Right kidney (tissue), 9 donors: ENCODE measurements at places on chromosomes 6 and 20.

- DNase-seq: no peak
Observed at GRCh38 chr20:44526129-44526528, 4.3 kb upstream of the SERINC3 start.

GRCh38 chr20:59350330-59351156, 50.1 kb downstream of the EDN3 start:
- DNase-seq: no peak

- DNase-seq: no peak
Observed at GRCh38 chr6:27208042-27208441, 39.5 kb upstream of the PRSS16 start.

DNA sequence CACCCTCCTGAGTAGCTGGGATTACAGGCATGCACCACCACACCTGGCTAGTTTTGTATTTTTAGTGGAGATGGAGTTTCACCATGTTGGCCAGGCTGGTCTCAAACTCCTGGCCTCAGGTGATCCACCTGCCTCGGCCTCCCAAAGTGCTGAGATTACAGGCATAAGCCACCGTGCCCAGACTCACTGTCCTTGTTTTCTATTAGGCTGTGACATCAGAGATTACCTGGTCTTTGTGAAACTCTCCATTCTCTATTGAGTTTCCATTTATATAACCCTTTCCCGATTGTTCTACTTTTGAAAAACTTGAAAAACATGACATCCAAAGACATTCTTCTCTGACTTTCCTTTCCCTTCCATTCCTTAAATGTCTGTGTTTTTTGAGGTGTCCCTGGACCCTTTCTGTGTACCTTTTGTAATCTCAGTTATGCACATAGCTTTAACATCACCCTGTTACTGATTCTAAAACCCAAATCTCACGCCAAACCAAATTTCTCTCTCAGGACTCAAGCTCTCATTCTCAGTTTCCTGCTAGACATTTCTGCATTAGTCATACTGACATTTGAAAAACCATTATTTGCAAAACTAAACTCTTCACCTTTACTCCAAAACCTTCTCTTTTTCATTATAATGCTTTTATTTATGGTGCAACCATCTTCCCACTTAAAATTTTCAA, 137.0 kb downstream of the KHDC1L start:
- DNase-seq: no peak

DNA sequence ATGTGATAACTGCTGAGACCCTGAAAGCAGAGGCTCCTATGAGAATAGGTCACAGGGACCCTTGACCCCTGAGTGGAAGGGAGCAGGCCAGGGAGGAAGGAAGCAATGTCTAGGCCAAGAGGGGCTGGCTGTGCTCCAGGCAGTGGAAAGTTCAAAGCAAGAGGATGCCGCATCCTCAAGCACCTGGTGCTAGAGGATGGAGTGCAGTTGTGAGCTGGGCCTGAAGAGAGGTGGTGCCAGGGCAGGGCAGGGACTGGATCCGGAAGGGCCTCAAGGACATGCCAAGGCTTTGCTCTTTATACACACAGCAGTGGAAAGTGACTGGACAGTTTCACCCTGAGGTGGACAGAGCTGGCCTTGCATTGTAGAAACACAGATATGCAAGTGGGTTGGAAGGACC, 97.0 kb downstream of the SLC22A3 start:
- no peak for DNase-seq

DNA sequence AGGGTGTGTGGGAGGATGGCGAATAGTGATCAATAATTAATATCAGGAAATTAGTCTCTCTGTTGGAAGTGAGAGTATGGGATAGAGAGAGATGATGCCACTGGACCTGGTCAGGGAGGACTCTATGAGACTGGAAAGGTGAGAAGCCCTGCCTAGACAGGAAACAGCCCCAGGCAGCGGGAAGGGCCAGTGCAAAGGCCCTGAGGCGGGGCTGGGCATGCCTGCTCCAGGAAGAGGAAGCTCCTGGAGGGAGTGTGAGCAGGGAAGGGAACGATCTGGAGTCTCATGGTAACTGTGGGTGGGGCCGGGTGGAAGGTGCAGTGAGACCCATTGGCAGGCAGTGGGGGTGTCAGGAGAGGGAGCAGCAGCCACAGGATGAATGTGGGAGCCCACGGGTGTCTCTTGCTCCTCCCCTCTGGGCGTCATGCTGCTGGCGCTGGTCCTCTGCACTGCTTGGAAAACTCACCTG, 1.8 kb upstream of the CST3 start:
- no peak for DNase-seq

DNA sequence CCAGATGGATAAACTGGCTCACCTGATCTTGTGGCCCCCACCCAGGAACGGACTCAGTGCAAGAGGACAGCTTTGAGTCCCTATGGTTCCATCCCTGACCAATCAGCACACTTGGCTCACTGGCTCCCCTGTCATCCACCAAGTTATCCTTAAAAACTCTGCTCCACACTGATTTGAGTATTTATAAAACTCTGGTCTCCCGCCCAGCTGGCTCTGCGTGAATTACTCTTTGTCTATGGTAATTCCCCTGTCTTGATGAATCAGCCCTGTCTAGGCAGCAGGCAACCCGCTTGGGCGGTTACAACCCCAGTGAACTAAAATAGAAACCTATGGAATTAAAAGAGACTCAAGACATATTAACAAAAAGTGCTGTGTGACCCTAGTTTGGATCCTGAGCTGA, 38.1 kb upstream of the CD83 start:
- DNase-seq: no peak

DNA sequence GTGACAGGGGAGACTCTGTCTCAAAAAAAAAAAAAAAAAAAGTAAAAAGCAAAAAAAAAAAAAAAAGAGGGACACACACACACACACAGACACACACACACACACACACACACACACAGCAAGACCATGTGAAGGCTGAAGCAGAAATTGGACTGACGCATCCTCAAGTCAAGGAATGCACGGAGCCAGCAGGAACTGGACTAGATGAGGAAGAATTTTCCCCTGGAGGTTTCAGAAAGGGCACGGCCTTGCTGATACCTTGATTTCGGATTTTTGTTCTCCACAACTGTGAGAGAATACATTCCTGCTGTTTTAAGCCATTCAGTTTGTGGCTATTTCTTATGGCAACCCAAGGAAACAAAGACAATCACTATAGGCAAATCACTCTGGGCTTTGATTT, 176.9 kb upstream of the SALL4 start:
- DNase-seq: no peak

DNA sequence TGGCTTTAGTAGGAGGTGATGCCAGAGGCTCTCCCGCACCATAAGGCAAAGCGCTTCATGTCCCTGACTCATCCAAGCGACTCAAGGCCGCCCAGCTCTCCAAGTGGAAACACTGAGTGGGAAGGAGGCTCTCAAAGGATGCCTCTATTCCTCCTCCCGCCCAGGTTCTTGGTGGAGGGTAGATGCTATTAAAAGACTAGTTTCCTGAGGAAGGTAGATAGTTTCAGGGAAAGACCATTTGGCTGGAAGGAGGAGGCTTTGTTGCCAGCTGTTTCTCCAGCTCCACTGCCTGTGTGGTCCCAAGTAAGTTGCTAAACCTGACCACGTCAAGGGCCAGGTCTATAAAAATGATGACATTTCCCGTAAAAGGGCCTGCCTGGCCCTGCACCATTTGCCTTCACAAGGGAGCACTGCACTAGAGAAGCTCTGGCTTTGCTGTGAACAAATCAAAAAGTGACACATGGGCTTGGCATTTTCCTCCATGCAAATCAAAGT, 48.2 kb downstream of the GMDS start:
- DNase-seq: no peak

DNA sequence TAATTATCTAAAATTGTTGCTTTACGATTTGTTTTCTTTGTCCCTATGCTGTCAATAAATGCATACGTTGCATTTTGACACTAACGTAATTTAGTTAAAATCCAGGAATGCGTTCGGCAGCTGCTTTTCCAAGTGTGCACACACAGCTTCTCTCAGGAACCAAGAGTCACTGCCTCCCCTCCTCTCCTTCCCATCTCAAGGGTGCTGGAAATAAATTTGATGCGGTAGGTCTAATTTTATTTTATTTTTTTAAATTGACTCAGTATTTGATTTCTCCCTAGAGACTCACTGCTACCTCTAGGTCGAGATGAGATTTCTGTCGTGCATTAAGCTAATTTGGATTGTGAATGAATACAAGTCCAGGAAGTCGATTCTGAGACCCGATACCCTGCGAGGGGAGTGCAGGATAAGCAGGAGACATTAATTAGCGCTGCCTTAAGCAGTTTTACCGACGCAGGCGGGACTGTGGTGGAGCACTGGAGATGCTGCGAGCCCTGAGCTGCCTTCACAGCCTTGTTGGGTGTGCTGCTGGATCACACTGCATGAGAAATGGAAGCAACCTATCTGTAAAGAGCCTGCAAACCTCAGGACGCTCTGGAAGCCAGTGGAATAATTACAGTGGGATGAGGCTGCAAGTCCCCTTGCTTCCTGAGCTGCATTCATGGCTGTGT, 381.2 kb downstream of the C6orf118 start:
- DNase-seq: peak; percentile 48

GRCh38 chr6:15147827-15148226, 98.0 kb upstream of the JARID2 start:
- no peak for DNase-seq

- no peak for DNase-seq
Observed at GRCh38 chr6:134814076-134814695, 135.7 kb downstream of the ALDH8A1 start.

DNA sequence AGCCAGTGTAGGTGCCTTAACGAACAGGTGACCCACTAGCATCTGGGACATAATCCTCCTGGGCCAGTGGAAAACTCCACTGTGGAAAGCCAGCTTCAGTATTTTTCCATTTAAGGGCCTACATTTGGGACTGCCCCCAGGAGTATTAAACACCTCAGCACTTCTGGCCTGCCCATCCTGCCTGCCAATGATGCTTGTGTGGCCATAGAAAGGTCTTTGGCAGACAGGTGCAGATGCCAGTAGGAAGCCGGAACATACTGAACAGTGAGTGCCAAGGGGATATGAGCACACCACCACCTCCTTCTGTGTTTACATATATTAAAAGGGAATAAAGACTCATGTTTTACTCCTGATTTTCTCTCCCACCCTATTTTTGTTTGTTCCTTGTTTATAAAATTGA, 19.9 kb downstream of the MCM8 start:
- DNase-seq: no peak

DNA sequence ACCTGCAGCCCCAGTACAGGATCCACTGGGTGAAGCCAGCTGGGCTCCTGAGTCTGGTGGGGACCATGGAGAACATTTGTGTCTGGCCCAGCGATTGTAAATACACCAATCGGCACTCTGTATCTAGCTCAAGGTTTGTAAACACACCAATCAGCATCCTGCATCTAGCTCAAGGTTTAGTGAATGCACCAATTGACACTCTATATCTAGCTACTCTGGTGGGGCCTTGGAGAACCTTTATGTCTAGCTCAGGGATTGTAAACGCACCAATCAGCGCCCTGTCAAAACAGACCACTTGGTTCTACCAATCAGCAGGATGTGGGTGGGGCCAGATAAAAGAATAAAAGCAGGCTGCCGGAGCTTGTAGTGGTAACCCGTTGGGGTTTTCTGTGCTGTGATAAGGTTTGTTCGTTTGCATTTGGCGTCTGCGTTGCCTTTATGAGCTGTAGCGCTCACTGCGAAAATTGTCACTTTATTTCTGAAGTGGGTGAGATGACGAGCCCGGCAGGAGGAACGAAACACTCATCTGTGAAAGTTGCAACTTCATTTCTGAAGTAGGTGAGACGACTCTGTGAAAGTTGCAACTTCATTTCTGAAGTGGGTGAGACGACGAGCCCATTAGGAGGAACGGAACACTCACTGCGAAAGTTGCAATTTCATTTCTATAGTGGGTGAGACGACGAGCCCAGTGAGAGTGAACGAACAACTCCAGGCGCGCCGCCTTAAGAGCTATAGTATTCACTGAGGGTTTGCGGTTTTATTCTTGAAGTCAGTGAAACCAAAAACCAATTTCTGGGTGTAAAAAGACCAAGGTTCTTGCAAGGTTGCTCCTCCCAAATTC, 31.1 kb downstream of the SERPINB6 start:
- DNase-seq: no peak

- DNase-seq: no peak
Observed at GRCh38 chr6:162798546-162799266, 70.9 kb downstream of the PACRG start.

- DNase-seq: no peak
Observed at GRCh38 chr20:17762243-17762872, 62.6 kb downstream of the BANF2 start.

DNA sequence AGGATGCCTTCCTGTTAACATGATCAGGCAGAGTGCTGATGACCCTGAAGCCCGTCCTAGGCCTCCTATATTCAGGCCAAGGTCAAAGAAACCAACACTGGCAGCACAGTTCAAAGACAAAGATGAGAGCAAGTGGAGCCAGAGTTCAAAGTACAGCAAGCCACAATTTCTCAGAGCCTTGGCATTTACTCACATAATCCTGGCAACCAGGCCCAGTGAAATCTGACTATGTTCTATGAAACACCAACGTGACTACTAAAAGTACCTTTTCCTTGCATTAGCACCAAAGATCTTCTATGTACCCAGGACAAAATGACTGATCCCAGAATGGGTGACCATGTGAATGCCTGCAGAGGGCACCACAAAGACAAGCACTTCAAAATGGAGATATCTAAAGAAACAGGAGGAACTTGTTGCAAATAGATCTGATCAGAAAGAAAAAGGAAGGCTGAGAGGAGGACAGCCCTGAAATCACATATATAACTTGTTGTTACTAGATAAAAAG, 3.9 kb downstream of the NFS1 start:
- no peak for DNase-seq
